WTC11 (cell line): ENCODE measurements at places on chromosomes 3 and 15.
A peak's percentile ranks its signal among the peaks of the same experiment; 100 is the strongest.

DNA sequence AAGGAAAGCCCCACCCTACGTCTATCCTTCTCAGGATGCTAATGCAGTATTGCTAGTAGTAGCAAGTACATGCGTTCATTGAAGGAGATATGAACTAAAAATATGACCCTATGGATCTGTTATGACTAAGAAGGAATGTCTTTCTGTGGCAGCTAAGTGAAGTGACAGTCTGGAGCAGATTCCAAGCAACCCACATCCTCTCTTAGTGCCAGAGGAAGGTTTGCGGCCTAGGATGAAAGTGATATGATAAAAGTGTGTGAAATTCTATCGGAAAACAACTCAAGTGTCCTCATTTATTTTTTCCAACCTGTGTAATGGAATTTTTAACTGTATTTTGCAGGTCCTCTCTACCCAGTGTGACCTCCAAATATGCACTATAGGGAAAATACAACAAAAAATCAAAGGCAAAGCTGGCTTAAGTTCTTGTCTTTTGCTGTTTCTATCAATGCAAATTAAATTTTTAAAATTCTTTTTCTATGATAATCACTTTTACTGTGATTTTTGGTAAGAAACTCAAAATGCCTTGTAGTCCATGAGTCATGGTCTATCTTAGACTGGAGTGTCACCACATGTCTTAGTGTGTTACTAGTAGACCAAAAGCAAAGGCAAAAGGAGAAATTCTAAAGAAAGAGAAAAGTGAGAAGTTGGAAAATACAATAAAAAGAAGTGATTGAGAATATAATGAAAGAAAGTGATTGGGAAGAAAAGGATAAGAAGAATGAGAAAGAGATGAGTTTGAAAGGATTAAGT, 161.2 kb upstream of the TMCO5A start:
- no peak for DNase-seq
- H3K27me3 ChIP-seq: no peaks in the 10 kb centered on the region
- no peaks in the 10 kb centered on the region for H3K36me3 ChIP-seq

GRCh38 chr3:50121072-50122032, 32.6 kb downstream of the RBM5 start:
- peaks cover 27% of the 10 kb centered on the region for H3K36me3 ChIP-seq
- DNase-seq: peak; percentile 84
- peak overlapping the region; percentile 70; the same call in 1 of the 2 replicates for H3K27ac ChIP-seq
- peaks cover 36% of the 10 kb centered on the region for H3K4me1 ChIP-seq
- H3K27me3 ChIP-seq: no peaks in the 10 kb centered on the region
- H3K4me3 ChIP-seq: no peak overlapping the region

DNA sequence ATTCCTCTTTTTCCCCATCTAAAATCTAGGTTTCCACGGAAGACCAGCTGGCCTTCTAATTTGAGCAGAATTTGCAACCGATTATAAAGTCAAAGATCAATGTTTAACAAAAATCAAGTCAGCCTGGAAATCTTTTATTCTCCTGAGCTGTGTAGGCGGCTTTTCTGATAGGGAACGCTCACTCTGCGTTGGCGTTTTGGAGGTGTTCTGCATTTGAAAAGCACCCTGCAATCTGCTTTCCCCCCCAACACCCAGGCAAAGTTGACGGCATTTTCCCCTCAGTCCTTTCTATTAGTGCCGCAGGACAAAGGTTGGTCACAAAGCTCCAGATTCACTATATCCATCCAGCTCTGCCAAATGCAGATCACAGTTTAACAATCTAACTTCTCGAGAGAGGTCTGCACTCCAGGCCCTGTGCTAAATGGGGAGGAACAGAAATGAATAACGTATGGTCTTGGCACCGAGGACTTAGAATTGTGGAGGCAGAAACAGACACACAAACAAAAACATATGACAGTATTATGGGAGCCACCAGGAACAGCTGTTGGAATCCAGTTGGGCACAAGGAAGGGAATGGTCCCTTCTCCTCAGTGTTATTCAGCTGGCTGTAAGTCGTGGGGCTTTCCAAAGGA, 50.4 kb upstream of the LARS2 start:
- no peaks in the 10 kb centered on the region for H3K36me3 ChIP-seq
- no peak overlapping the region for H3K27ac ChIP-seq
- no peak overlapping the region for H3K4me3 ChIP-seq
- no peak for DNase-seq
- peaks cover 3% of the 10 kb centered on the region; the same call in 1 of the 2 replicates for H3K27me3 ChIP-seq

GRCh38 chr15:78983146-78983918, 38.5 kb upstream of the CTSH start:
- H3K27me3 ChIP-seq: peaks cover 9% of the 10 kb centered on the region
- H3K36me3 ChIP-seq: no peaks in the 10 kb centered on the region
- no peak for DNase-seq
- no peak overlapping the region for H3K4me3 ChIP-seq

- no peaks in the 10 kb centered on the region for H3K27me3 ChIP-seq
- no peak for DNase-seq
- H3K36me3 ChIP-seq: no peaks in the 10 kb centered on the region
- peaks cover 9% of the 10 kb centered on the region for H3K4me1 ChIP-seq
- H3K4me3 ChIP-seq: no peak overlapping the region
Measured at GRCh38 chr15:69860921-69861320, 236.8 kb downstream of the TLE3 start.

- H3K4me1 ChIP-seq: peaks cover 22% of the 10 kb centered on the region
- H3K27me3 ChIP-seq: no peaks in the 10 kb centered on the region
- no peak for DNase-seq
- H3K4me3 ChIP-seq: no peak overlapping the region
Measured at GRCh38 chr3:188198760-188199327, 44.9 kb downstream of the LPP start.

GRCh38 chr15:51702710-51703109, 21.4 kb downstream of the SCG3 start:
- no peaks in the 10 kb centered on the region for H3K4me1 ChIP-seq
- no peak overlapping the region for H3K27ac ChIP-seq
- DNase-seq: no peak

DNA sequence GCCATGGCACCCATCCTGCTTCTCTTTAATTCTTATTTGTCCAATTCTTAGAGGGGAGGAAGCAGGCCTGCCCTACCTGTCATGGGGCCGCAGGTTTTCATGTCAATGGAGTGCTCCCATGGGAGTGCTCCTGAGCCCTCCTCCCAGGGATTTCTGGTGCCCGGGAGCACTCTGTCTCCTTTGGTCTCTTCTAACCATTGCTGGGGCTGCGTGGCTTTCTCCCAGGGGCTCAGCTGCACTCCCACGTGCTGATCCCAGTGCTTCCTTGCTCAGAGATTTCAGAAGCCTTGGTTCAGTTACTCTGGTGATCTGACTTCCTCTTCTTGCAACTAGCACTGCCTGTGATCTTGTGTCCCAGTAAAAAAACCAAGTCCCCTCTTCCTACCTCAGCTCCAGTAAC, 68.0 kb upstream of the ARL8B start:
- no peak overlapping the region for H3K4me3 ChIP-seq
- H3K36me3 ChIP-seq: no peaks in the 10 kb centered on the region
- no peaks in the 10 kb centered on the region for H3K4me1 ChIP-seq
- H3K27ac ChIP-seq: no peak overlapping the region
- H3K27me3 ChIP-seq: no peaks in the 10 kb centered on the region; the same call in 1 of the 2 replicates

DNA sequence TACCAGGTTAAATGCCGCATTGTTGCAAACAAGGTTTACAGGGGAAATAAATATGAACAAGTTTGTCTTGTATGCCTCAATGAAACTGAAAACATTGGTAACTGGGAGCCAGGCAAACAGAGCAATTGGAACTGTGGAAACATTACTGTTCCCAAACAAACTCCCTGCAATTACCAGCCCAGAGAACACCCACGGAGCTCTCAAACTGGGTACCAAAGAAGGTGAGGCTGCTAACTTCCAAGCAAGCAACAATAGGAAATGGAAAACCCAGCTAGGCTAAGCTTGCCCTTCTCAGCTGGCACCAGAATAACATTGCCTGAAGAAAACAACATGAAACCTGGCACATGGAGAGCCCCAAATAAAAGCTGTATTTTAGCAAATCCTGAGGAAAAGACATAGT, 218.9 kb upstream of the THRB start:
- H3K27ac ChIP-seq: no peak overlapping the region
- H3K4me1 ChIP-seq: 0 out of 2 replicates have a peak, but pooled peaks cover 3% of the 10 kb centered on the region
- DNase-seq: no peak
- H3K4me3 ChIP-seq: no peak overlapping the region

GRCh38 chr3:191355406-191355805, 25.1 kb upstream of the UTS2B start:
- no peak overlapping the region for H3K4me3 ChIP-seq
- H3K27ac ChIP-seq: peak overlapping the region; percentile 88; the same call in 1 of the 2 replicates
- H3K4me1 ChIP-seq: peaks cover 48% of the 10 kb centered on the region
- DNase-seq: no peak
- H3K27me3 ChIP-seq: no peaks in the 10 kb centered on the region

DNA sequence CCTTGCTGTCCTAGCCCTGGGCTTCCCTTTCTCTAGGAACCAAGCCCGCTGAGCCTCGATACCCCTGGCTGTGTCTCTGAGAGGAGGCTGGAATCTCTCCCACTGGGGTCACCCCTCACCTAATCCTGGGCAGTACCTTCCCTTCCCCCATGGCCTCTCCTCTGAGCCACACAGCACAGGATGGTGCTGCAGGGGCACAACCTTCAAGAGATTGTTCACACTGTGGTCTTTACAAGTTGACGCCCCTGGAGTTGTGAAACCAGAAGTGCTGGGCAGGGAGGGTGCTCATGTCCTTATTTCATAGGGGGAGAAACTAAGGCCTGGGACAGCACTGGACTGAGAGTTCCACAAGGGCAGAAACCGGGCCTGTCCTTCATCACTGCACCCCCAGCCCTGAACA, 70.9 kb upstream of the TMEM115 start:
- DNase-seq: no peak
- no peak overlapping the region for H3K4me3 ChIP-seq
- no peaks in the 10 kb centered on the region for H3K27me3 ChIP-seq
- H3K36me3 ChIP-seq: no peaks in the 10 kb centered on the region

- peaks cover 10% of the 10 kb centered on the region; the same call in 1 of the 2 replicates for H3K36me3 ChIP-seq
- H3K27ac ChIP-seq: no peak overlapping the region
- H3K4me1 ChIP-seq: no peaks in the 10 kb centered on the region
- no peaks in the 10 kb centered on the region for H3K27me3 ChIP-seq
- H3K4me3 ChIP-seq: no peak overlapping the region
Measured at GRCh38 chr3:38108649-38109579, 28.0 kb downstream of the ACAA1 start.

DNA sequence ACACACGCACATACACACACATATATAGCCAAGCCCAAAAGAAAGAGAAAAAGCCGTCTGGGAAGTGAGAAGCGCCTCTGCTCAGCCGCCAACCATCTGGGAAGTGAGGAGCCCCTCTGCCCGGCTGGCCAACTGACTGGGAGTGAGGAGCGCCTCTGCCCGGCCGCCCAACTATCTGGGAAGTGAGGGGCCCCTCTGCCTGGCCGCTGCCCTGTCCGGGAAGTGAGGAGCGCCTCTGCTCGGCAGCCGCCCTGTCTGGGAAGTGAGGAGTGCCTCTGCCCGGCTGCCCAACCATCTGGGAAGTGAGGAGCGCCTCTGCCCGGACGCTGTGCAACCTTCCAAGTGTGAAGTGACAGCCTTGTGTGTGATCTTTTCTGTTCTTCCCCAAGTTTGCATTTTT, 49.2 kb downstream of the FHIT start:
- H3K4me3 ChIP-seq: no peak overlapping the region
- DNase-seq: no peak
- H3K36me3 ChIP-seq: peaks cover 11% of the 10 kb centered on the region
- H3K27ac ChIP-seq: no peak overlapping the region
- H3K4me1 ChIP-seq: peaks cover 3% of the 10 kb centered on the region; the same call in 1 of the 2 replicates

GRCh38 chr15:75785771-75786574, 57.3 kb upstream of the UBE2Q2 start:
- peaks cover 7% of the 10 kb centered on the region for H3K4me1 ChIP-seq
- peak; percentile 74 for DNase-seq
- peak overlapping the region; percentile 64 for H3K4me3 ChIP-seq
